COR-L47 (cell line): ENCODE measurements at places on chromosomes 3 and 15.

GRCh38 chr3:32423534-32423933, 31.9 kb downstream of the CMTM7 start:
- DNase-seq: no peak

DNA sequence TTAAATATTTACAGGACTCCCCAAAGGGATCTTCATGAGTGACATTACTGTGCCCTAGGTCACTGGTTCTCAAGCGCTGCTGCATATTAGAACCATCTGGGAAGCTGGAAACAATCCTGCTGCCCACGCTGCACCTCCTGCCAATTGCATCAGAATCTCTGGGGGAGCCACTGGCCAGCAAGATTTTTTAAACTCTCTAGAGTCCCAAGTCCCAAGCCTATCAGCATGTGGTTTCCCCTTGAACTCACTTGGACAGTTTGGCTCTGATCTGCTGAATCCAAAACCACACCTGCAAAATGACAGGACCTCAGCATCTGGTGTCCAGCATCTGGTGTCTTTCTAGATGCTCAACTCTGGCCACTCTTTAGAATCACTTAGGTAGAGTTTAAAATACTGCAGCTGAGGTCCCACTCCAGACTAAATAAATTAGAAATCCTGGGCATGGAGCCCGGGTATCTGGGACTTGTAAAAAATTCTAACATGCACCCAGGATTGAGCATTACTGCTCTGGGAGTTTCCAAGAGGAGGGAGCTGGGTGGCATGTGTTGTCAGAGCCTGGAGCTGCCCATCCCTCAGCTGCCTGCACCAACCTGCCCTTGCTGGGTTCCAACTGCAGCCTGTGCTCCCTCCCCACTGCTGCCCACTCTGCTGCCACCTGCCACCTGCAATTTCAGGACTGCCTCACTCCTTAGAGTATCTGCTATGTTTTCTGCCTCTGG, 311.3 kb downstream of the SLC9A9 start:
- no peak for DNase-seq

- DNase-seq: no peak
Measured at GRCh38 chr3:45990181-45990580, 5.4 kb downstream of the FYCO1 start.

DNA sequence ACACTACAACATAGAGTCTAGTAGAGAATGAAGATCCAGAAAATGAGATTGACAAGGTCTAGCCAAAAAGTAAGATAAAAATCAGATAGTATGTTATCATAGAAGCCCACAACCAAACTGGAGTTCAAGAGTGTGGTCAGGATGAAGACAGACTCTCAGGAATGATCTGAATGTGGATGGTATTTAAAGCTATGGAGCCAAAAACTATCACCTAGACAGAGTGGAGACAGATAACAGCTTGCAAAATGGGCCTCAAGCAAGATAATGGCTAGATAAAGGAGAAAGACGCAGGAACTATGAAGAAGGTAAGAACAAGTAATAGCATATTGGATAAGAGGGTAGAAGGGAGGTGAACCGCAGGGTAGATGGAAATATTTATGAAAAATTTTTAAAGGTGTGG, 35.4 kb downstream of the ZMAT3 start:
- DNase-seq: no peak
